ENCODE measurements at places on chromosomes 2 and 18.
A peak's percentile ranks its signal among the peaks of the same experiment; 100 is the strongest.

DNA sequence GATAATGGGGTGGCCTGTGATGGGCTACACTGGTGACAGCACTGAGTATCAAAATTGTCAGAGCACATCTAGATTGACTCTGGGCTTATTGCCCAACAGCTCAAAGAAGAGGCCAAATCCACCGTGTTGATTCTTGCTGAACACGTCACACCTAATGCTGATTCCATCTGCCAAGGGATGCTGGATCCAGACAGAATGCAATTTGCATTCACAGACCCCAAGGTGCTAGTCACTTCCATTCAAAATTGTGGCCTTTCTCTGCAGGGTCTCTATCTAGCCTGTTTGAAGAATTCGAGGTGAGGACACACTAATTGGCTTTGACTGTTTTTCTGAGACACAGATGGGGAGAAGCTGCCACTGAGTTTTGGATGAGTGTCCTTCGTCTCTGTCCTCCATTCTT lies 13.5 kb upstream of the GPR39 start:
- no peak for DNase-seq

- no peak for DNase-seq
Measured at GRCh38 chr2:105776560-105776928, 31.8 kb downstream of the NCK2 start.

- DNase-seq, result peak; percentile 78
Measured at GRCh38 chr2:1675633-1676032, 68.7 kb downstream of the PXDN start.

GRCh38 chr18:10381516-10381915 lies 72.9 kb upstream of the APCDD1 start:
- DNase-seq, result no peak

DNA sequence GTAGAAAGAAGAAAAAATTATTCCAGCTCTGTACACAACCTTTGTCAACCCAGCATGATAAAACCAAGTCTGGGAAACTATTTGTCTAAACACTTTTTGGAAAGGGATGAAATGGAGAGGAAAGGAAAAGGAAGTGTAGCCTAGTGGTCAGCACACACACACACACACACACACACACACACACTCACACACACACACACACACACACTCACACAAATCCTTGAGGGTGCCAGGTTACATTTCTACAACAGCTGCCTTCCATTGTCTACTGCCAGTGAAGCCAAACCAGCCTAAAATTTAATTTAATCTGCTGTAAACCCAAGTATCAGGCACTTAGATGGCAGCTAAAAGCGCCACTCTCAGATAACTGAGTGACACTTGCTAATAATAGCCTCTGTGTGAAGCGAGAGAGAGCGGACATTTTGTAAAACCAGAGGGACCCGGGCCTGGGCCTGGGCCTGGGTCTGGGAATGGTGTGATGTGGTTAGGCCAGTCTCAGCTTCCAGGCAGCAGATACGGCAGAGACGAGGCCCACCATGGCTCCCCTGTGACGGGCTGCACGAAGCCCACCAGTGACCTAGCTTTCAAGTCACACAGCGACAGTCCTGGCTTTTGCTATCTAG lies 32.4 kb downstream of the BCL11A start:
- no peak for DNase-seq

GRCh38 chr2:44934038-44934982 lies 7.2 kb upstream of the SIX3 start:
- DNase-seq, result no peak

DNA sequence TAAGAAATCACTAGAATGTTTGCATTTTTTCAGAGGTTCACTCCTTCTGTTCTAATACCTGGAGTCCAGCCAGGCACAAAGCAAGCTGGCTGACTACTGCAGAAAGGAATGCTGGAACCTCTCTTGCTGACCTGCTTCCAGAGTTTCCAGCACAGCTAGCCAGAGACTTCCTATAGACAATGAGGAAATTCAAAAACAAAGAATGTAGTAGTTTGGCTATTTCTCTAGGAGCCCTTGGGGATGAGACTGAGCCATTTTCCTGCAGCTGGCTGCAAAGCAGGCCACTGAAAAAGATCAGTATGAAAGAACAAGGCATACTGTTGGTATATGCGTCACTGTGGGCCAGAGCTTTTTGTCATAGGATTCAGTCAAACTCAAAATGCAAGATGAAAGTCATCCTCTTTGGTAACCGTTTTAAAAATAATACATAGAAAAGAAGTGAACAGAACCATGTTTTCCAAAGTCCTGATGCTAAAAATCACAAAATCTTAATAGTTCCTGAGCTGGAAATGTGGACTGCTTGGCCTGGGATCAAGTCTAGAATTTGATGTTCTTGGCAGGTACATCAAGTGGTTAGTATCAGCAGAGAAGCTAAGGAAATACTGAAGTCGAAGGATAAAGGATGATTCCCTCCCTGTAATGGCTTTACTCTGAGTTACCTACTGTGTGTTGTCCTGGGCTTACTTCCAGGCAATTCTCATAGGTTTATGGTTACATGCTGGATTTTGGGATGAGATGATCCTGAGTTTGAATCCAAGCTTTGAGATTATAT lies 9.0 kb upstream of the DSEL start:
- DNase-seq, result peak; percentile 99

- no peak for DNase-seq
Measured at GRCh38 chr2:53463806-53464726, 303.5 kb upstream of the CHAC2 start.

DNA sequence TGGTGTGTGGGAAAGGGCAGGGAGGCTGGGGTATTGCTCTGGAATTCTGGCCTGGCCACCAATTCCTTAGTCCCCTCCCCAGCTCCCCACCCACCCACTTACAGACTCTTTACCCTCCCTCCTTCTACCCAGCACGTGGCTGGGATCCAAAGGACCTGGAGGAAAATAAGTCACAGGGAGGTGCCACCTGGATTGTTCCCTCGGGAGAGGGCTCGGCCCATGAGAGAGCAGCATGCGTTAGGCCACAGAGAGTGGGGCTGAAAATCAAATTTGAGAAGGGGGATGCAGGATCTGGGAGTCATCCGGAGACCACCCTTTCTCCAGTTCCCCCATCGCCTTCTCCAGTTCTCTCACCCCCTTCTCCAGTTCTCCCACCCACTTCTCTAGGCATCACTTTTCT lies 3.0 kb downstream of the ASPRV1 start:
- DNase-seq, result no peak

All from choroid plexus epithelial cell (primary cell).